ENCODE measurements at places on chromosomes 1 and 21.

DNA sequence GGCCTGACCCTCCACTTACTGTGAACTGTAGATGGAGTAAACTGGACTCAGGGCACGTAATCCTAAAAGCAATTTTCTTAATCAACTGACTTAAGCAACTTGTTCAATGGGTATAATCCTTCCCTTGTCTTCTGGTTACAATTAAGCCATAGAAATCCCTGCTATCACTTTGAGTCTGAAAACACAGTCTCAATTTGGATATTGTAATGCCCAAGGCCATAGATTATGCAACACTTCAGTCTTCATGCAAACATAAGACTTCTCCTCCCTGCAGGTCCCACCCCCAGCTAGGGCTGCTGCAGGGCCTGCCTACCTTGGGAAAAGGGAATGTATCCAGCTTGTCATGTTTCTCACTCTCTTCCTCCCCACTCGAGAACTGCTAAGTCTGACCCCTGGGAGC, 6.2 kb upstream of the SLC5A9 start:
- DNase-seq: no peak

GRCh38 chr1:78483903-78484302, 6.9 kb upstream of the PTGFR start:
- DNase-seq: no peak

- no peak for DNase-seq
Observed at GRCh38 chr1:208584167-208584755, 340.1 kb upstream of the PLXNA2 start.

DNA sequence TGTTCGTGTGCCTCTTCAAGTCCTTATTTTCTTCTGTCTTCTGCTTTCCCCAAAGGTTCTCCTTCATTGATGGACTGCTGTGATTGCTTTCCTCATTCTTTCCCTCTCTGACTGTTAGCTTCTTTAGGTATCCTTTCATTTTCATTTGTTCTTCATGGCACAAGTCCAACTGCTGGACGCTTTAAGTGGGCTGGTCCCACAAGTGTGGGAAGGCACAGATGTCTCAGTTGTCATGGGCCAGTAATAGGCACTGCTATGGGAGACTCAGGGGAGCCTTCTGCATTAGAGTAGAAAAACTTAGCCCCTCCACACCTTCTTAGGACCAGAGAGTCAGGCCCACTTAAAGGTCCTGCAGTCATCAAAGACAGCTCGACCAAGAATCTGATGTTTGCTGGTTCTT, 122.3 kb upstream of the C1orf105 start:
- DNase-seq: no peak
